ENCODE measurements at places on chromosomes 11 and 22.

DNA sequence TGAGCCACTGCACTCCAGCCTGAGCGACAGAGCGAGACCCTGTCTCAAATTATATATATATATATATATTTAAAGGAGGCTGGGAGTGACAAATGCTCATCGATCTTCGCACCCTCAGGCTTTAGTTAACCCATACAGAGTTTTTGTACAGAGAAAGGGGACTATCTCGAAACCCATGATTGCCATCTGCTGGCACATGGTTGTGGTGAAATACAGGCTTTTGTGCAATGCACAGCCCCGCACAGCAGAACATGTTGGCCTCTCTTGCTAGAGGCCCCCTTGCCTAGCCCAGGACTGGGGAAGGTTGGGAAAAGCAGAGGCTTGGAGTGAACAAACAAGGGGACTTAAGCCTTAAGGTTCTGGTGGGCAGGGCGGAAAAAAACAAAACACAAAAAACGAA lies 3.6 kb downstream of the MYBPC3 start:
- DNase-seq, result peak; percentile 22

DNA sequence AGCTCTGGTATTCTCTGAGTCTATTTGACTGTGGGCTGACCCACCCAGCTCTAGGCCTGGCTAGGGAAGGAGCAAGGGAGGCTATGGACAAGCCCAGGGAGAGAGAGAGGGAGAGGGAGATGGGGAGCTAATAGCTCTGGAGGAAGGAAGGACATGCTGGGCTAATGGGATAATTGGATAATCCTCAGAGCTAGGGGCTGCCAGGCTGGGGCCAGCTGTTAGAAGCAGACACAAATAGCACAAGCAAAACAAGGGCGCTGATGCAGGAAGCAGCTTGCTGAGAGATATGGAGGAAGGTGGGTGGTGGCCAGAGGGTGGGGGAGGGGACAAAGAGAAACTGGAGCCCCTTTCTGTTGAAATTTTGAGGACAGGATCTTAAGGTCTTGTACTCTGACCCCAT lies 23.2 kb downstream of the ADORA2A start:
- DNase-seq, result no peak

DNA sequence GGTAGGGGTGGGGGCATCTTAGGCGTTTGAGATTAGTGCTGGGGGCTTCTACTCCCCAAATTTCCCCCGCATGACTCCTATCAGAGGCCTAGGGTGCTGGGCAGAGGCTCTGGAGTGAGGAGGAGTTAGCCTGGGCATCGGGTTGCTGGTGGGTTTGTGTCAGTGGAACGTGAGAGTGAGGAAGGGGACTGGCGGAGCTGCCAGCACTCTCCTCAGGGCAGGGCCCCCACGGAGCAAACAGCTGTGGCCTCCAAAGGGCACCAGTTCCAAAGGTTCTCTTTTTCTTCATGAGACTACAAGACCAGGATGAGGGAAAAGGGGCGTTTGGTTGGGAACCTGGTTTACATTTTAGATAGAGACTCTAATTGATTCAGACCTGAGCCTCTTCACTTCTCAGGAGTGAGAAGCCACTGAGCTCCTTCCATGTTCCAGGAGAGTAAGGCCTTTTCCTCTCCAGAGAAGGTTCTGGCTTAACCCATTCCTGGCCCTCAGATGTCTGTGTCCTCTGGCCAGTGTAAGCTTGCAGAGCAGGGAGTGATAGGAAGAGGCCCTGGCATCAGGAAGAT lies 35.6 kb upstream of the CDON start:
- DNase-seq, result no peak

GRCh38 chr11:15937601-15938120 lies 418.7 kb downstream of the SOX6 start:
- no peak for DNase-seq

- peak; percentile 57 for DNase-seq
Measured at GRCh38 chr11:16001899-16002426, 354.4 kb downstream of the SOX6 start.

DNA sequence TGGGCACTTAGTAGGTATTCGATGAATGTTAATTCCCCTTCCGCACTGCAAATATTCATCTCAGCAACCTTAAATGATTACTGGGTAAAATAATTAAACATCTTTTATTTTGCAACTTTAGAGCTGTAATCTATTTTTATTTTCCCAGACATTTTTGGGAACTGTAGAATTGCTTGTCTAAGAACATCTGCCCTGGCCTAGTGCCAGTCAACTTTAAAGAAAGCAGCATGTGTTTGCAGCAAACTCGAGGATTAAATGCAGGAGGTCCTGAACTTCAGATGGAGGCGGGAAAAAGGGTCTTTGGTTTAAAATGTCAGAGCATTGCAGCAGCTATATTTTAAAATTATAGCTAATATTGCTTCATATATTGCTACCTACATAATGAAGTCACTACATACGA lies 190.0 kb downstream of the PGR start:
- no peak for DNase-seq

DNA sequence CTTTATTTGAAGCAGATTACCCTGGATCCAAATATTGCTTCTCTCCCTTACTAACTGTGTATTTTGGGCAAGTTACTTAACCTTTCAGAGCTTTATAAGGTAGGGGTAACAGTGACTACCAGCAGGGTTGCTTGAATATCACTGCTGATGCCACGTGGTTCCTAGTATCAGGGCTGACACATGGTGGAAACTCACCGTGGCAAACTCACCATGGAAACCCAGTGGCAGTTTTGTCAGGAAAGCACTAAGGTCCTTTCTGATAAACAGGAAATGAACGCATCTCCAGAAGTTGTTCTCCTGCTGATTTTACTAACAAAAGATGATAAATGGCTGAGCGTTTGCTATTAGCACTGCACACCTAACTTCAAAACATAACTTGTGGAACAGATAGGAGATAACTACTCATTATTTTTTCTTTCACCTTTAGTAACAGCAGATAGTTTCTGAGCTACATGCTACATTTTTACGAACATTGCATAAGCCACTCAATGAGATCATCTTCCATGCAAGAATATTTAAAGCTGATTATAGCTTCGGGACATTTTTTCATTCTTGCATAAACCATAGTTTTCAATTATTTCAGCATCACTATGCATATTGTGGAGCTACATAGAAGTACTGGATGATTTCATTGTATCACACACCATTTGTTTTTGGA lies 59.7 kb upstream of the RAG2 start:
- DNase-seq, result no peak

DNA sequence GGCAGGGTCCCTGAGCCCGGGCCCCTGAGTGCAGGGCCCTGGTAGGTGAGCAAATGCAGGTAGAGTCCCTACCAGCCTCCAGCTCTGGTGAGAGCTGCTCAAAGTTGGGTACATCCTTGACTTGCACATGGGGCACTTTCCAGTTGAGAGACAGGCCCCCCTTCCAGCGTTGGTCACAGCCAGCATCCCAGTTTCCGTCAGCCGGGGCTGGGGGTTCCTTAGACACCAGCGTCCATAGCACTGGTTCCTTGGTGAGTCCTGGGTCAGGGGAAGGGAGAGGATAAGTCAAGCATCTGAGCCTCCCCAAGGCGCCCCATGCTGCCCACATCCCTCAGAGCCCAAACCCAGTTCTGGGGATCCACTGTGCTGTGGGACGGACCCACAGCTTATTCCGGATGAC lies 5.6 kb downstream of the PNPLA5 start:
- no peak for DNase-seq

- no peak for DNase-seq
Measured at GRCh38 chr22:17217179-17217578, 2.1 kb downstream of the ADA2 start.

DNA sequence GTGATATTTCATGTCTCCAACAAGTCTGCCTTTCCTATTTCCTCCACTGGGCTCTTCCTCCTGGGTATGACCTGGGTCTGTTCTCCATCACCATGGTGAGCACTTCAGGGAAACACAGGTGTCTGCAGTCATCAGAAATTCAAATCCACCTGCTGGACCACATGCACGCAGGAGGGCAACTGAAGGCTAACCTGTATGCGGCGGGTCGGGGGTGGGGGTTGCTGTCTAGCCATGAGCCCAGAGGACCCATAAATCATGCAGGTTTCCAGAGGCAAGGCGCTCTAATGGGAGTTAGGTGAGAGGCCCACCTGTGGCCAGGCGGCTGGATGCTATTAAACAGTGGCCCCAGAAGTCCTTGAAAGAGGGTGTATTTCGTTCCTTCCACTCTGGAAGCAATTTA lies 11.1 kb upstream of the PAMR1 start:
- no peak for DNase-seq

- no peak for DNase-seq
Measured at GRCh38 chr22:20574920-20575353, 67.5 kb downstream of the MED15 start.

- DNase-seq, result no peak
Measured at GRCh38 chr11:119807841-119808240, 78.8 kb upstream of the NECTIN1 start.

GRCh38 chr11:107682572-107682971 lies 29.3 kb downstream of the SLN start:
- DNase-seq, result no peak

GRCh38 chr22:46234969-46235368 lies 15.1 kb downstream of the CDPF1 start:
- DNase-seq, result no peak

- peak; percentile 3 for DNase-seq
Measured at GRCh38 chr11:93370260-93370659, 39.7 kb downstream of the DEUP1 start.

GRCh38 chr11:2652333-2653197 lies 47.2 kb downstream of the KCNQ1OT1 start:
- no peak for DNase-seq

DNA sequence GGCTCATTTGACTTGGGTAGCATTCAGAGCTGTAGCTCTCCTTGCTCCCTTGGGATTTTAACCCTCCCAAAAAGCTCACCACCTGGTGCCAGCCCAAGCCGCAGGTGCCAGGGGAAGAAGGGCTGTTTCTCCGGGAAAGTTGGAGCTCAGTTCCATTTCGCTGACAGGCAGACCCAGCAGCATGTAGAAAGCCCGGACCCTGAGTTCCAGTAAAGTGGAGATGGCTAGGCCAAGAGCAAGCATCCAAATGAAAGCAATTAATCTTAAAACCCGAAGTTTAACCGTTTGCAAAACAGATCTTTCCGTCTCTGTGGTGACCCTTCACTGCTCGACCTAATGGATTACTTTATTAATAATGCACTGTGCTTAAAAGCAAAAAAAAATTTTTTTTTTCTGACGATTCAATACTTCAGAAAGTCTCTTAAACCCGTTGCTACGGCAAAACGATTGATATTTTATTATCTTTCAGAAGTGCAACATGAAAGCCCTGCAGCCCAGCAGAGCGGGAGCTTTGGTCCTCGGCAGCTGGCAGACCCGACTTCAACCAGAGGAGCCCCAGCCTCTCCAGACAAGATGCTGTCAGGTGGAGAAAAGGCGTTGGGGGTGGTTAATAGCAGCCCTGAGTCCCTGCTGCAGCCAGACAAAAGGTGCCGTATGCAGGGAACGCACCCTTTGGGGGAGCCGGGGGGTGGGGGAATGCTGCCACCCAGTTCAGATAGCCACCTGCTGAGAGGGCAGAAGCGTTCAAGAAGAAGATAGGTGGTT lies 3.3 kb downstream of the LMO1 start:
- DNase-seq, result no peak

GRCh38 chr22:45468872-45469271 lies 33.8 kb upstream of the FBLN1 start:
- peak; percentile 62 for DNase-seq

GRCh38 chr11:35918716-35919115 lies 25.1 kb upstream of the LDLRAD3 start:
- DNase-seq, result no peak

DNA sequence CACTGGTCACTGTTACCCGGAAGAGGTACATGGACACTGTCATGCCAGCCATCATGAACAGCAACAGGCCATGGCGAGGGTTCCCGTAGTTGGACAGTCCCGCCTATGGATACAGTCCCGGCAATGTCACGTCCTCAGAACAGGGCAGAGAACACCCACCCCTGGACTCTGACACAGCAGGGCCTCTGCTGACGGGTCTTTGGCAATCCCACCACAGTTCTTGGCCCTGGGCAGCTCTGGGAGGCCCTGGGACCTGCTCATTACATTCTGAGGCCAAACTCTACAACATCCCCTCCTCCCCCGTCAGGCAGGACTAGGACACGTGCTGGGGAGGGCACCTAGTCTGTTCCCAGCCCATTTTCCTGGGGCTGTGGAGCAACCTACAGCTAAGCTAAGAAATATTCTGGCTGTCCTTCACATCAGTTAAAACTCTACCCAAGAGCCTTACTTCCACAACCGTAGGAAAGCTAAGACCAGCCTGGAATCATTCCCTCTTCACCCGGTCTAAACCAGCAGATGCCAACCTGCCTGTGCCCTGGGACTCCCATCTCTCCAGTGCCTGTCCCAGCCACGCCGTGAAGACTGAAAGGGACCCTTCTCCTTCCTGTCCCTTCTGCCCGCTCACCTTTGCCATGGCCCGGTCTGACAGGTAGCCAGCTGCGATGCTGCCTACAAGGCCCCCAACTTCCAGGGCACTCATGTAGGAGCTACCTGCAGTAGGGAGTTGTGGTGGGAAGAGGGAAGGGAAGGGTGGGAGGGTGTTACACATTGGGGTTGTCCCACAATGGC lies 4.5 kb downstream of the SLC37A4 start:
- no peak for DNase-seq

DNA sequence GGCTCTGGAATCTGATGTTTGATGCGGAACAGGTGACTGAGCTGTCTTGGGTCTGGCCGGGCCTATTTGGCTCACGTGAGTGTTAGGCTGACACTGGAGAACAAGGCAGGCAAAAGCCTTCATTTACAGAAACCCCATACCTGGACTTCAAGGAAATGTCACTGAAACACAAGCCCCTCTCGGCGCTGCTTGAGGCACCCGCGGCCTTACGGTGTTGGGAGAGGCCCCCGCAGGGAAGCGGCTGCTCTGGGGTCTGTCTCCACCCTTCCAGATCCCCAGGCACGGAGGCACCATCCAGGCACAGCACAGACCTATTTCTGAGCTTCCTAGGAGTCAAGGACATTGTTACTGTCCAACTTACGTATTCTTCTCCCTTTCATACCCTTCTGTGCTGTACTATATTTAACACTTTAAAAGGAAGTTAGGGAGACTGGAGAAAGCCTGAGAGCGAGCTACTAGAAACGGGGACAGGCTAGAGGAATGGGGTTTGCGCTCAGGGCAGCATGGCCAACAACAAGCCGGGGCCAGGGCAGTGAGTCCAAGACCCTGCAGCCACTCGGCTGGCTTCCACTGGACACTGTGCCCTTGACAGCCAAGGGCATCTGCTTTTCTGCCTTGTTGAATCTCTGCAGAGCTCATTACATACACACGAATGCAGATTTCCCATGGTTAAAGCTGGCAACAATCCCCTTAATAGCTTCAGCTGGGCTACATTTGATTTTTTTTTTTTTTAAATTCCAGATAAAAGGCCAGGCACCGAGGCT lies 23.8 kb downstream of the DRD4 start:
- DNase-seq, result no peak

- DNase-seq, result no peak
Measured at GRCh38 chr11:64870176-64870892, 8.1 kb downstream of the EHD1 start.

- no peak for DNase-seq
Measured at GRCh38 chr11:76104285-76104684, 102.0 kb downstream of the WNT11 start.

- peak; percentile 31 for DNase-seq
Measured at GRCh38 chr22:43897751-43898261, 6.0 kb upstream of the PNPLA5 start.

- peak; percentile 41 for DNase-seq
Measured at GRCh38 chr22:29031227-29032011, 30.2 kb downstream of the C22orf31 start.

All from RWPE1 (cell line).